ENCODE measurements at places on chromosomes 4 and X. TPM values are rescaled to one million over a fixed set of nuclear protein-coding genes. Genes with fewer than 3 reads are reported as not detected.

The CXCL13 gene
- not detected for total RNA-seq

DNA sequence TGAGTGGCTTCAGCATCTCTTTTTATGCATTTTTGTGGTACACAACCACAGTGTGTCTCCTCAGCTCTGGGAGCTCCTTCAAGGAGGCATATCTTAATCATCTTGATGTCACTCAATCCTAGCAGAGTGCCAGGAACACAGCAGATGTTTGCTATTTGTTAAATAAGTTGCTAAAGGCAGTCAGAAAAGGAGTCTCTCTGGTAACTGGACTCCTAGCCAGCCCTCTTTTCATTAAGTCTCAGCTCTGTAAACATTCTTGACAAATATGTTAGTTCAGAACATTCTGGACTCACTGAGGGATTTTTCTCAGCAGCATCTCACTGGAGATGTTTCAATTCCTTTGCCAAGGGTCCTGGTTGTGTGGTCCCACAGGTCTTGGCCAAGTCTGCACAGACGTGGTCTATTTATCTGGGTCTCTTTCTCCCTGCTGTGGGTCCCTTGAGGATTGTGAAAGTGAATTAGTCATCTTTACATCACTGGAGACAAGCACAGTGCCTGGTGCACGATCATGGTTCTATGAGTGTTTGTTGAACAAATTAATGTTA lies 20.3 kb upstream of the FAM9C start:
- H3K4me1 ChIP-seq: peaks cover 2% of the 10 kb centered on the region
- H3K27ac ChIP-seq: no peak overlapping the region
- H3K36me3 ChIP-seq: no peaks in the 10 kb centered on the region
- H3K4me3 ChIP-seq: no peak overlapping the region

DNA sequence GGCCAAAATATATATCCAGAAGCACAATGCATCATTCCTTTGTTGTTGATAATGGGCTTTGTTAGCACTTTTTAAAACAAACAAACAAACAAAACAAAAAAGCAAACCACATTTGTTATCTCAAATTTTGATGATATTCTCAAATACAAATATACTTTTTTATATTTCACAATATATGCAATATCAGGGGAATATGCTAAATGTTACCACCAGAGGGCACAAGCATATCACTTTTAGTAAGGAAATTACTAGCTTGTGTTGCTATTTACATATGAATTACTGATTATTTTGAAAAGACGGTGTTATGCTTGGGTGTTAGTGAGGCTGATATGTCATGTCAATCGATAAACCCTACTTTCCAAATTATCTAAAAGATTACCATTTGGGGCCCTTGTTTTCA lies 29.1 kb downstream of the RIPPLY1 start:
- no peak overlapping the region for H3K4me3 ChIP-seq
- no peak for DNase-seq
- H3K4me1 ChIP-seq: no peaks in the 10 kb centered on the region
- no peaks in the 10 kb centered on the region for H3K27me3 ChIP-seq
- H3K27ac ChIP-seq: no peak overlapping the region
- H3K36me3 ChIP-seq: no peaks in the 10 kb centered on the region

DNA sequence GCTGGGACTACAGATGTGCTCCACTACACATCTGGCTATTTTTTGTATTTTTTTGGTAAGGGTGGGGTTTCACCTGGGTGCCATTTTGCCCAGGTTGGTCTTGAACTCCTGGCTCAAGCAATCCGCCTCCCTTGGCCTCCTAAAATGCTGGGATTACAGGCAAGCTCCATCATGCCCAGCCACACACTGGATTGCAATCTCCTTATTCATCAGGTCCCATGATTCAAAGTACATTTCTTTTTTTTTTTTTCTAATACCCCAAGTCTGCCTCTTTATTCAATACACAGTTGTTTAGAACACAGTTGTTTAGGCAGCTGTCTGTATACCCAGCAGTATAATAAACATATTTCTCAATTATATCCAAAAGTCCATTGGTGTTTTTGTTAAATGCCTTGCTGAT lies 130.3 kb upstream of the ARSJ start:
- no peaks in the 10 kb centered on the region for H3K4me1 ChIP-seq
- H3K36me3 ChIP-seq: no peaks in the 10 kb centered on the region
- H3K27me3 ChIP-seq: no peaks in the 10 kb centered on the region
- no peak overlapping the region for H3K27ac ChIP-seq
- no peak overlapping the region for H3K4me3 ChIP-seq

DNA sequence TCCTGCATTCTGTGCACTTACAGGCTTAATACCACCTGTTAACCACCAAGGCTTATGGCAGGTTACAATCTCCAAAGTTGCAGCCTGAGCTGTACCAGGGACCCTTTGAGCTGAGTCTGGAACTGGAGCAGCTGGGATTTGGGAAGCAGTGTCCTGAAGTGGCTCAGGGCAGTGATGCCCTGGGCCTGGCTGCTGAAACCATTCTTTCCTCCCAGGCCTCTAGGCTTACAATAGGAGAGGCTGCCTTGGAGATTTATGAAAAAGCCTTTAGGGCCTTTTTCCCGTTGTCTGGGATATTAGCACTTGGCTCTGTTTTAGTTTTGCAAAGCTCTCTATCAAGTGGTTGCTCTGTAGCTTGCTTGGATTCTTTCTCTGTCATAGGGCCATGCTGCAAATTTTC lies 154.3 kb upstream of the CASK start:
- no peak overlapping the region for H3K27ac ChIP-seq
- no peaks in the 10 kb centered on the region for H3K27me3 ChIP-seq
- H3K36me3 ChIP-seq: no peaks in the 10 kb centered on the region
- no peak for DNase-seq

DNA sequence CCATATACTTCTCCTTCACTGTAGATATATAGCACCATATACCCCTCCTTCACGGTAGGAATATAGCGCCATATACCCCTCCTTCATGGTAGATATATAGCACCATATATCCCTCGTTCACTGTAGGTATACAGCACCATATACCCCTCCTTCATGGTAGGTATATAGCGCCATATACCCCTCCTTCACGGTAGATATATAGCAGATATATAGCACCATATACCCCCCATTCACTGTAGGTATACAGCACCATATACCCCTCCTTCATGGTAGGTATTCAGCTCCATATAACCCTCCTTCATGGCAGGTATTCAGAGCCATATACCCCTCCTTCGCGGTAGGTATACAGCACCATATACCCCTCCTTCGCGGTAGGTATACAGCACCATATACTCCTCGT lies 12.5 kb downstream of the SNX25 start:
- no peaks in the 10 kb centered on the region for H3K4me1 ChIP-seq
- H3K27me3 ChIP-seq: no peaks in the 10 kb centered on the region
- H3K27ac ChIP-seq: no peak overlapping the region
- no peak overlapping the region for H3K4me3 ChIP-seq
- no peaks in the 10 kb centered on the region for H3K36me3 ChIP-seq

GRCh38 chrX:139023531-139023930 lies 312.0 kb upstream of the FGF13 start:
- no peaks in the 10 kb centered on the region for H3K27me3 ChIP-seq
- no peak overlapping the region for H3K27ac ChIP-seq
- H3K4me3 ChIP-seq: no peak overlapping the region
- H3K36me3 ChIP-seq: no peaks in the 10 kb centered on the region
- DNase-seq: no peak

DNA sequence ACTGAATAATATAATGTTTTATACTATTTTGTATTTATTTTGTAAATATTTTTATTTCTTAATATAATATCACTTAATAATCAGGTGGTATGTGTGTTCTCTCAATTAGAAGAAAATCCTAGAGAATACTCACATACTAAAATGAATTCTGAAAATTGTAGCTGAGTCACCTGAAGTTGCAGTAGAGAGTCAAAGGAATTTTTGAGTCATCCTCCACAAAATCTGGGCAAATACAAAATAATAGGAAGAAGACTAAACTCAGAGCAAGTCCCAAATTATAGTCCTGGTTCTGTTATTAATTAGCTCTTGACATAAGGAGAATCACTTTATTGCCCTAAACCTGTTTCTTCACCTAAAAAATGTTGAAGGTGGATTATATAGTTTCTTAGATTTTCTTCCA lies 57.8 kb downstream of the SPATA4 start:
- DNase-seq: no peak
- no peak overlapping the region for H3K4me3 ChIP-seq
- H3K4me1 ChIP-seq: no peaks in the 10 kb centered on the region
- no peaks in the 10 kb centered on the region for H3K36me3 ChIP-seq
- no peak overlapping the region for H3K27ac ChIP-seq

- H3K27ac ChIP-seq: no peak overlapping the region
- no peaks in the 10 kb centered on the region for H3K36me3 ChIP-seq
- H3K4me1 ChIP-seq: no peaks in the 10 kb centered on the region
- H3K4me3 ChIP-seq: no peak overlapping the region
- DNase-seq: no peak
Measured at GRCh38 chr4:164318350-164318749, 435.6 kb upstream of the SMIM31 start.

GRCh38 chr4:47462799-47463234 lies 685 bp downstream of the COMMD8 start:
- peaks cover 11% of the 10 kb centered on the region for H3K4me1 ChIP-seq
- no peaks in the 10 kb centered on the region for H3K36me3 ChIP-seq
- no peak for DNase-seq
- no peaks in the 10 kb centered on the region for H3K27me3 ChIP-seq
- H3K4me3 ChIP-seq: peak overlapping the region; percentile 90
- peak overlapping the region; percentile 76 for H3K27ac ChIP-seq

GRCh38 chr4:42819863-42820514 lies 72.5 kb upstream of the GRXCR1 start:
- H3K27ac ChIP-seq: no peak overlapping the region
- H3K36me3 ChIP-seq: no peaks in the 10 kb centered on the region
- H3K4me1 ChIP-seq: no peaks in the 10 kb centered on the region
- H3K4me3 ChIP-seq: no peak overlapping the region
- H3K27me3 ChIP-seq: peaks cover 2% of the 10 kb centered on the region

- H3K27ac ChIP-seq: no peak overlapping the region
- no peak overlapping the region for H3K4me3 ChIP-seq
- H3K27me3 ChIP-seq: peaks cover 8% of the 10 kb centered on the region
- no peaks in the 10 kb centered on the region for H3K36me3 ChIP-seq
- no peak for DNase-seq
Measured at GRCh38 chr4:183403961-183404360, 40.5 kb upstream of the CDKN2AIP start.

- H3K27ac ChIP-seq: no peak overlapping the region
- H3K36me3 ChIP-seq: peaks cover 40% of the 10 kb centered on the region
- peaks cover 31% of the 10 kb centered on the region for H3K4me1 ChIP-seq
- DNase-seq: no peak
- no peak overlapping the region for H3K4me3 ChIP-seq
- no peaks in the 10 kb centered on the region for H3K27me3 ChIP-seq
Measured at GRCh38 chr4:1353186-1354055, 6.4 kb downstream of the UVSSA start.

DNA sequence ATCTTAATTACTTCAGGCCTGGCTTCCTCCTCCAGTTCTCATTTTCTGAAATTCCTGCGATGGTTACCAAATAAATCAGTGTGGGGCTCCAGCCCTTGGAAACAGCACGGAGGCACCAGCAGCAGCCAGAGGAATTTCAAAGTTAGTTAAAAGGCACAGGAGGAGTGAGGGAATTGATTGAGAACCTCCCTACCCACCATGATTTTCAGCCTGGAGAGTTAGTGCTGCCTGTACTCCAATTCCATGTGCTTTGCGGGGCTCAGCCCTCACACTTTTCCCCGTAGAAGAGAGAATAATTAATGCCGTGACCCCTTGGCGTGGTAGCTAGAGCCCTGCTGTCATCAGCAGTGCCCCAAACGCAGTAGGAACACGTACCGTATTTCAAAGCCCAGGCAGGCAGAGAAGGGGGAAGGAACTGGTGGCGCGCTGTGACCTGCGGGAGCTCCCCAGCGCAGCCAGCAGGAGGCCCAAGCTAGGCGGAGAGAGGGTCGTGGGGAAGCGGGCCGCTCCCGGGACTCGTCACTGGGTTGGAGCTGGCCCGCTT lies 84.0 kb upstream of the IGFBP7 start:
- H3K4me1 ChIP-seq: no peaks in the 10 kb centered on the region
- H3K36me3 ChIP-seq: no peaks in the 10 kb centered on the region
- DNase-seq: no peak
- H3K27ac ChIP-seq: no peak overlapping the region
- H3K27me3 ChIP-seq: peaks cover 17% of the 10 kb centered on the region
- no peak overlapping the region for H3K4me3 ChIP-seq

The PDGFC gene
- total RNA-seq: 0.77 TPM

DNA sequence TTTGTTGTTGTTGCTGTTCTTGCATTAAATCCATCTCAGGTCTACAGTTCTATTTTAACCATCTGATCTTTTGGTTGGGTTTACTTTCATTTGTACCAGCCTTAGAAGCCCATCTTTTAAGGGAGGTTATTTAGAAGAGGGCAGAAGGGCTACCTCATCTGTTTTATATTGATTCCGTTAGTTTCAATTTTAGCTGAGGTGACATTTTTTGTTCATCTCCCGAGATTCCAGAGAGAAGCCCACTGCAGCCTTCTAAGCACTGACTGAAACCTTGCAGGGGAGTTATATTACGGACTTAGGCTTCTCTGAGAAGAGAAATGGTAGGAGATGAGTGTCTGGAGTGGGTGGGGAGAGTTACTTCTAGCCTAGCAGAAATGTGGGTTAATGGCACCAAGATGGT lies 101.8 kb downstream of the PDGFRA start:
- no peaks in the 10 kb centered on the region for H3K4me1 ChIP-seq
- H3K36me3 ChIP-seq: no peaks in the 10 kb centered on the region
- no peak overlapping the region for H3K4me3 ChIP-seq
- H3K27me3 ChIP-seq: no peaks in the 10 kb centered on the region
- no peak overlapping the region for H3K27ac ChIP-seq

GRCh38 chr4:181799561-181800069 lies 443.6 kb upstream of the TENM3 start:
- H3K4me3 ChIP-seq: no peak overlapping the region
- H3K36me3 ChIP-seq: no peaks in the 10 kb centered on the region
- no peaks in the 10 kb centered on the region for H3K27me3 ChIP-seq
- no peak for DNase-seq

- H3K27ac ChIP-seq: no peak overlapping the region
- no peaks in the 10 kb centered on the region for H3K4me1 ChIP-seq
- H3K4me3 ChIP-seq: no peak overlapping the region
Measured at GRCh38 chrX:117987373-117987772, 129.2 kb downstream of the KLHL13 start.

DNA sequence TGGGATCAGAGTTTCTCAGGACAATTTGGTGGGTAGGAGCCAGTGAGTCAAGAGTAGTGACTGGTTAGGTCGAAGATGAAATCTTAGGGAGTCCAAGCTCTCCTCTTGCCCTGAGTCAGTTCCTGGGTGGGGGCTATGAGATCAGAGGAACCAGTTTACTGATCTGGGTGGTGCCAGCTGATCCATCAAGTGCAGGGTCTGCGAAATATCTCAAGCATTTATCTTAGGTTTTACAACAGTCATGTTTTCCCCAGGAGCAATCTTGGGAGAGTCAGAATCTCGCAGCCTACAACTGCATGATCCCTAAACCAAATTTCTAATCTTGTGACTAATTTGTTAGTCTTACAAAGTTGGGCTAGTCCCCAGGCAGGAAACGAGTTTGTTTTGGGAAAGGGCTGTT lies 1833.2 kb upstream of the PCDH7 start:
- no peak overlapping the region for H3K4me3 ChIP-seq
- no peak overlapping the region for H3K27ac ChIP-seq
- DNase-seq: no peak
- no peaks in the 10 kb centered on the region for H3K36me3 ChIP-seq
- no peaks in the 10 kb centered on the region for H3K27me3 ChIP-seq

Data from T-cell (primary cell).